ENCODE measurements at places on chromosomes 16 and 17. TPM values are rescaled to one million over a fixed set of nuclear protein-coding genes. Genes with fewer than 3 reads are reported as not detected.
A peak's percentile ranks its signal among the peaks of the same experiment; 100 is the strongest.

GRCh38 chr16:27253526-27253930 lies 15.0 kb downstream of the NSMCE1 start:
- peak; percentile 65 for DNase-seq

DNA sequence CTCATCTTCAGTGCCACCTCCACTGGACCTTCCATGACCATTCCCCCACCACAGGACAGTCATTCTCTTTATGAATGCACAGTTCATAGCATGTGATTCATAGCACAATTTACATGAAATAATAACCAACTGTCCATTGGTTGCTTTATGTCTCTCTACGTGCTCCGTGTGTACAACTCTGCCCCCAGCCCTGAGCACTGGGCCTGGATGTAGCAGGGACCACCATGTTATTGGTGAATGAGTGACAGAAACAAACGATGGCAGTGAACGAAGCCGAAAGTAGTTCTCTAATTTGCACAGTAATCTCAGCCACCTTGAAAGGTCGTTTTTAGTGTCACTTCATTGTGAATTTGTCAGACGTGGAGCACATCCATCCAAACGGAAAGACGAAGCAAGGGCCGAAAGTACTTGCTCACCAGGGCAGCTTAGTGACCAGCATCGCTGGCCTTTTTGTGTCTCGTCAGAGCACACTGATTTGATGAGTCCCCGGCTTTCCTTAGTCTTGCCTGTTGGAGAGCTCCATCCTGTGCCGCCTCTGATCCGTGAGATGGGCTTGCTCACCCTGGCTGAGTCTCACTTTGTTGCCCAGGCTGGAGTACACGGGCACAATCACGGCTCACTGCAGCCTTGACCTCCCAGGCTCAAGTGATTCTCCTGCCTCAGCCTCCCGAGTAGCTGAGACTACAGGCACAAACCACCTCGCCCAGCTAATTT lies 95.3 kb downstream of the CMIP start:
- DNase-seq: no peak

DNA sequence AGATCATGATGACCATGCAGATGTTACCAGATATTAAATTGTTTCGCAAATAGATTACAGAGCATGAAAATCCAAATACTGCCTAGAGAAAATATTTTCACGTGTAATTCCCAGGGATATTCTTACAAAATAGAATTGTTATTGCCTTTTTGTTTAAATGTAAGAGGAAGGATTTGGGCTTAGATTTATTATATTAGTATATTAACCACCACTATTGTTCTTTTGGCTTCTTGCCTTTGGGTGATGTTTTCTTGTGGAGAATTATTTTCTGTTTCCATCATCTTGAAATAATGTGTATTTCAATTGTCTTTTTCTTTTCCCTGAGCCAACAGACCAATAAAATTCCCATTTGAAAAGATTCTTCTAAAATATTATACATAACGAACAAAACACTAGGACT lies 109.7 kb upstream of the NUDT7 start:
- DNase-seq: no peak

- no peak for DNase-seq
These were observed 127.9 kb downstream of the AXIN2 start for GRCh38 chr17:65433592-65433991.

GRCh38 chr17:67056746-67057490 lies 12.6 kb downstream of the CACNG1 start:
- DNase-seq: no peak

DNA sequence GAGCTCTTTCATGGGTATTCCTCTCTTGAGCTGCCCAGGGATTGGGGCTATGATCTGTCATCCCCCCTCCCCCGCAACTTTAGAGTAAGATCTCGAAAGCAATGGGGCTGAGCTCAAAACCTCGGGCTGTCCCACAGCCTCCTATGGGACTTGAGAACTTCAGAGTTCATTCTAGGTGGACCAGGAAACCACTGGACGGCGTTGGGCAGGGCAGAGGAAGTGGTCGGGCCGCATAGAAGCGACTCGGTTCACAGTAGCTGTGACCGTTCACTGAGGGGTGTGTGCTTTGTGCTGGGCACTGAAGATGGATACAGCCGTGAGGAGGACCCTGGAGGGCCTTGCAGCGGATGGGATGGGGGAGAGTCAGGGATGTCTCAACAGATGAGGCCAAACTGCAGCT lies 292.0 kb downstream of the CPPED1 start:
- DNase-seq: no peak

DNA sequence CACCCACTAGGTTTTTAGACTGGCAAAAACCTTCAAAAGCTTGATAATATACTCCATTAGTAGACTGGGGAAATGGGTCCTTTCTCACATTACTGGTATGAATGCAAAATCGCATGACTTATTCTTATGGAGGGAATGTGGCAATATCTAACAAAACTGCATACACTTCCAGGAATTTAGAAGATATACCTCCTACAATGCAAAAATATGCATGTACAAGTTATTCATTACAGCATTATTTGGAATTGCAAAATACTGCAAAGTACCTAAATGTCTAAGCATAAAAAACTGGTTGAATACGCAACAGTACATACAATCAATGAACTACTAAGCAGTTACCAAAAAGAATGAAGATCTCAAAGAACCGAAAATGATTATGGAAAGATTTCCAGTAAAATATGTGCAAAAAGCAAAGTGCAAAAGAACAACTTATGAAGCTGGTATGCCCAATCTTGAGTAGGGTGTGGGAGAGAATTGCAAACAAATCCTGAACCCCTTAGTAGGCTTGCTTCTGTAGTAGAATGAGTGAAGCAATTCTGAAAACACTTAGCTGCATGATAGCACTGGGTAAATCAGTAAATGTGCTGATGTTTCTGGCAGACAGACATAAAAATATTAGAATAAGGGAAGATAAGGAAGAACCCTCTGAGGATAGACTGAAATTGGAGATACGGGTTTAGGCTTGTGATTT lies 180.1 kb downstream of the PARN start:
- no peak for DNase-seq

- no peak for DNase-seq
These were observed 43.9 kb downstream of the TSC2 start for GRCh38 chr16:2091547-2092255.

DNA sequence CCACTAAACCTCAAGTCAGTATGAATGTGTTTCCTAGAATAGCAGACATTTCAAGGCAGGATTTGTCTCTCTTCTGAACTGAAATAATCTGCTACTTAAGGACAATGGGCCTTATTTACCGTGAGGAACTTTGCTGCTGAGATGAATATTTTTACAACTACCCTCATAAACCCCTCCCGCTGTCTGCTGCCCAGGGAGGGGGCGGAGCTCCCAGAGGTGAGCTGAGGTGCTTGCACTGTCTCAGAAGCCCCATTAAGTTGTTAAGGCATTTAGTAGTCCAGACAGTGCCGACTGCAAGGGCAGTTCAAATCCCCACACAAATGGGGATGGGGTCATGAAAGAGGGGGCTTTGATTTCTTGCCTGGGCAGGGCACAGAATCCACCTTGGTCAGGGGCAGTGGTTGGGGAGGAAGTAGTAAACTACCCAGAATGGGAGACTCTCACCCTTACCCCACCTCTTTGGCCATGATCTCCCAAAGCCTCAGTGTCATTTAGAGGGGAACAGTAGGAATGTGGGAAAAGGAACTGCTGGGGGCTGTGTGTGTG lies 19.2 kb downstream of the HNF1B start:
- no peak for DNase-seq

GRCh38 chr17:8290043-8290442 lies 1.6 kb downstream of the RANGRF start:
- DNase-seq: no peak

DNA sequence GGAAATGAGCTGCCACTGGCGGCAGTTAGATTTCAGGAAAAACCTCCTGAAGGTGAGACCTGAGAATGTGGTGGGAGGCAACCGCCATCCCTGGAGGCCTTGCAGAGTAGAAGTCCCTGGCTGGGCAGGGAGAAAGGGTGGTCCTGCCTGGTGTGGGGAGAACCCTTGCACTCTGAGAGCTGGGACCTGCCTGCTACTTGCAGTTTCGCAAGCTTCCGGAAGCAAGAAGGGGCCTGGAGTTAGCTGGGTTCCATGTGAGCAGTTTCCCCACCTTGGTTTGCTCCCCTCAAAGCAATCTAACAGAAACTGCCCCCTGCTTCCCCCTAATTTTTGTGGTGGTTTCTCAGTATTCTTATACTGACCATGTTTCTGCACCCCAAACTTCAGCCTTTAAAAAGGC lies 6.5 kb downstream of the ZNF629 start:
- no peak for DNase-seq

CLEC18A gene
- 1.2 TPM for total RNA-seq

TM4SF5 gene
- not detected for total RNA-seq

C17orf58 gene
- total RNA-seq: 27.9 TPM

C1QTNF8 gene
- not detected for total RNA-seq

CA10 gene
- total RNA-seq: not detected

OR1A1 gene
- total RNA-seq: not detected

SPNS2 gene
- not detected for total RNA-seq

ULK2 gene
- total RNA-seq: 6.9 TPM

Measured in Daoy (cell line).